Activated CD4-positive, alpha-beta T cell treated with anti-CD3 and anti-CD28 coated beads for 1 hour (primary cell): ENCODE measurements at places on chromosomes 5 and 9.

DNA sequence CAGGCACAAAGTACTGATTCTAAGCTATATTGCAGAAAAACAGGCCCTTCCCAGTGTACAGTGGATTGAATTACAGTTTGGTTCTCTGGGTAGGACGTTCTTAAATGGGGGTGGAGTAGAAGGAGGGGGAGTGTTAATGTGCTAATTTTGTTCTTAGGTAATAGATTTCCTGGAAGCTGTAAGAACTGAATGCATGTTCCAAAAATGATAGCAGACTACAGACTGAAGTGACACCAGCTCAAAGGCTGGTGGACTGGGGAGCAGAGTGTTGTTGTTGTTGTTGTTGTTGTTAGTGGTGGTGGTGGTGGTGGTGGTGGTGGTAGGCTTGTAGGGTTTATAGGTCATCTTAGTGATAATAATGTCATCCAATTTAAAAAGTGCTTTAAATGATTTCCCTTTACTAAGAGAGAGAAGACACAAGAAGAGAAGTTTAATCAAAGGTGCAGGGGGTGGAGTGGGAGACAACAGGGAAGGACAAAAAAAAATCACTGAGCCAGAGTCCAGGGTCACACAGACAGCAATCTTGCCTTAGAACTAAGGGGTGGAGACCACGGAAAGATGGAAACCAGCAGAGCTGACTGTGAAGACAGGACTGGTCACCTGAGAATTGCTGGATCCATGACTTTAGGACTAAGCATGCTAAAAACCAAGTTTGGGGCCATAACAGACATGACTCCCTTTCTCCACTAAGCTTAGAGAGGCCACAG lies 27.0 kb downstream of the TTLL11 start:
- DNase-seq = no peak

DNA sequence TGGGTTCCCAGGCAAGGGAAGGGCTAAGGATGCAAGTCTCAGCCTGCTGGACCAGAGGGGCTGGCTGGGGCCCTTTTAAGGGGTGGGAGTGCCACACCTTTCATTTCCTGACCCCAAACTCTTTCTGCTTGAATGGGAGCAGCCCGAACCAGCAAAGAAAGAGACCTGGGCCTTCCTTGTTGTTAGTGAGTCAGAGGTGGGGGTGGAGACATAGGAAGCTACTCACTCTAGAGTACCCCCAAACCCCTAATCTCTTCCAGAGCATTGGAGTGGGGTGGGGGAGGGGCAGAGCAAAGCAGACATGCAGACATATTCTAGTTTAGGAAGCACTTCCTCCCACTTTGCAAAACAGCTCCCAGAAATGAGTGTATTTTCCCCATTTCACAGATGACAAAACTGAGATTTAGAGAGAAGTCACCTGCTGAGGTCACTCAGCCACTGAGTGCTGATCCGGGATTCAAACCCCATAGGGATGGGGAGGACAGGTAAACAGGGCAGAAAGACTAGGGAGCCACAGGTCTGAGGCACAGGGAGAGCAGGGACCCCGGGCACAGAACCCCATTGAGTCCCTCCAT lies 6.0 kb upstream of the AQP3 start:
- no peak for DNase-seq

DNA sequence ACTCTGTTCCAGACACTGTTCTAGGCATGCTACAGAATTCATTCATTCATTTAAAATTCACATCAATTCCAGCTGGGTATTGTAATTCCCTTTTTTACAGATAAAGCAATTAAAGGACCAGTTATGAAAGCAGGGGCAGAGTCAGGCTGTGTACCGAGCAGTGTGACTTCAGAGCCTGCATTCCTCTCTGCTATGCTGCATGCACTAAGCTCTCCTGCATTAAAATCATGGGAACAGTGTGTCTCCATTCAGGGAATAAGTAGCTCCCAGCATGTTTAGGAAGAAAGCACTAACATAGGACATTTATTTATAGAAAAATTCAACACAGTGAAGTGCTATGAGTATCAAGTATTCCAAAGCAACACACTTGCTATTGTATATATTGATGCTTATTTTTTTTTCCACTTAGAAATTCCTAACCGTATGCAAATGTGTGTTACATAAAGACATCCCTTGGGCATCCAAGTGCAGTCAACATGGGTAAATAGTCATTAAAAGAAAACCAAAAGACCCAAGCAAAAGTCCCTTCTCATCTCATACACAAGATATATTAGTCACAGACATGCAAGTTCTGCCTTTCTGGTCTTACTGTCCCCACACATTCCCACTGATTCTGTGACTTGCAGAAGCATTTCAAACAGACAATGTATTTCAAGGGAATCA lies 173.7 kb downstream of the GABRB2 start:
- DNase-seq = no peak

GRCh38 chr5:149581192-149581861 lies at the start of gene ARHGEF37:
TSS of gene ARHGEF37 (plus strand) at chr5:149581498. CDS start at chr5:149597770, 16,272 bp downstream.
- peak; percentile 23 for DNase-seq

- DNase-seq = no peak
These were observed 151.6 kb downstream of the DENND1A start for GRCh38 chr9:123778232-123778902.

DNA sequence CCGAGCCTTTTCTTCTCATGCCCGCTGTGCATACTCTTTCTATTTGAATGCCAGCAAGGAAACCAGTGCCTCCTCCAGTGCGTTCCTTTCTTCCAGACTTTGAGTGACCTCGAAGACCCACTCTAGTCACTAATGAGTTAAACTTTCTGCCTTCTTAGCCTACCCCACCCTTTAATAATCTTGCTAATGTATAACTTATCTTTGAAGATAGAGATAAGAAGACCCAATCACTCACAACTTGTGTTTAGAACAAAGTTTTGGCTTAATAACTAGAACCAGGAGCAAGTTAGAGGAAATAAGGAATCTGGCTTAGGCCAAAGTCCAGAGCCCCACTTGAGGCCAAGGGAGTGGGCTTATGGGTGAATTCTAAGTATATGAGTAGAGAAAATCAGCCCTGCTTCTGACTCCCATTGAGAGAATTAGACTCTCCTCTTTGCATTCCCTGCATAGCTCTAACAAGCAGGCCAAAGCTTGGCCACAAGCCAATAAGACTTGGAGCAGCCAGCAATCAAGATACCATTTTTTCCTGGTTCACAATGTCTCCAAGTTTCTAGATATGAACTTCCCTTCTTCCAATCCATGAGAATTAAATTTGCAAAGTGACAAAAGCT lies 181.5 kb upstream of the PIK3R1 start:
- DNase-seq = no peak

GRCh38 chr9:21023861-21024260 lies 7.6 kb downstream of the HACD4 start:
- no peak for DNase-seq

GRCh38 chr5:179601871-179602625 lies 21.4 kb downstream of the HNRNPH1 start:
- DNase-seq = no peak

- DNase-seq = no peak
These were observed 6.6 kb downstream of the TRIO start for GRCh38 chr5:14149672-14150274.

DNA sequence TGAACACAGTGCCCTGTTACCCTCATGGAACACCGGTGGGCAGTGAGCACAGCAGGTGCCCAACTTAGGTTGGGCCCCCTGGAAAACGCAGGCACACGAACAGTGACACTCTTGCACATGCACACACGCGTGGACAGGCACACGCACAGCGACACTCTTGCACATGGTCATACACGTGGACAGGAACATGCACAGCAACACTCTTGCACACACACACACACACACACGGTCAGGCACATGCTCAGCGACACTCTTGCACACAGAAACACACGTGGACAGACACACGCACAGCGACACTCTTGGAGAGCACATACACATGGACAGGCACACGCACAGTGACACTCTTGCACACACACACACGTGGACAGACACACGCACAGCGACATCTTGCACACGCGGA lies 559.4 kb upstream of the ADAMTS16 start:
- no peak for DNase-seq

DNA sequence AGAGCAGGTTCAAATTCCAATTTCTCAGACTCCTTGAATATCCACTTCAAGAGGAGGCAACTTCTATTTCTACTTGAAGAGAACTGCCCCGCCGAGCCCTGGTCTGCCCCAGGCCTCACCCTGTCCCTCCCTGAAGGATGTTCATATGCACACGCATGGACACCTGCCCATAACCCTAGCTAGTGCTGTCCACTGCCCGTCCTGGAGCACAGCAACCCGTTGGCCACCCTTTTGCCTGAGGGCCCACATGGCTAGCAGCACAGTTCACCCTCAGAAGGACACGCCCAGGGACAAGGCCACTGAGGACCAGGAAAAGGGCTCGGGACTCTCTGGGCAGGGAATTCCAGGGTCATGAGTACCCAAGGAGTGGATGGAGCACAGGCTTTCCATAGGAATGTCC lies 63.6 kb downstream of the EGFLAM start:
- DNase-seq = no peak

- no peak for DNase-seq
These were observed 97.4 kb upstream of the CLINT1 start for GRCh38 chr5:157956271-157956885.

DNA sequence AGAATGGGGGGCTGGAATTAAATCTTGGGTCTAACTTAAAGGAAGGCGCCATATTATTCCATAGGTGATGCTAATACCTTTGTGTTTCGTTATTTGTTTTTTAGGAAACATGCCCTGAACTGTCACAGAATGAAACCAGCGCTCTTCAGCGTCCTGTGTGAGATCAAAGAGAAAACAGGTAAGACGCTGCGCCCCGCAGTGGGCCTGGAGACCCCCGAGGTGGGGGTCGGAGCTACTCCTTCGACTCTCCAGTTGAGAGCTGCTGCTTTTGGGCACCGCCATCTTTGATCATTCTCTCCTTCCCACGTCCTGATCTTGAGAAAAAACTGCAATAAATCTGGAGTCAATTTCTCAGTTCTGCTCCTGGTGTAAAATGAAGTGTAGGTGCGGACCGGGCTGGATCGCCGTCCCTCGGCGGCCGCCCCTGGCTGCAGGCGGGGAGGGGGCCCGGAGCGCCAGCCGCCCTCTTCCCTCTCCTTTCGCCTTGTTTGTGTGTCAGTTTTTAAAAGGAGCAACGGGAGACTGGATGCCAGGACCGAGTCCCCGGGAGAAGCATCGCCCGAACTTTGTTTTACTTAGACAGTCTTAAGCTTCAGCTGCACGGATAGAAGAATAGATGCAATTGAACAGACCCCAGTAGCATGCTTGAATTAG lies 1.4 kb downstream of the PBX3 start:
- DNase-seq = no peak

DNA sequence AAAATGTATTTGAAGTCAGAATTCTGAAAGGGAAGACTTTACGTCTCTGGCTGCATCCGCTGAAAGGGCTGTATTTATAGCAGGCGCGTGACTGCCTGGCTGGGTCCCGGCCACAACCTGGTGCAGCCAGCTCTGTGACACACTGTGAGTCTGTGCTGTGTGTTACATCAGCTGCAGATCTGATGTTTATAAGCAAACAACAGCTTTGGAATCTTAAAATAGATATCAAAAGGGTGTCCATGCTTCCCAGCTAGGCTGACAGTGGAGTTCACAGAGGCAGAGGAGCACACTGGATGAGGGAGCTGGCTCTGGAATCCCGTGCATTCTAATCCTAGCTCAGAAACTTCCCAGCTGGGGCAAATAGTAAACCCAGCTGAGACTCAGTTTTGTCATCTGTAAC lies 433.4 kb upstream of the BRINP1 start:
- no peak for DNase-seq

DNA sequence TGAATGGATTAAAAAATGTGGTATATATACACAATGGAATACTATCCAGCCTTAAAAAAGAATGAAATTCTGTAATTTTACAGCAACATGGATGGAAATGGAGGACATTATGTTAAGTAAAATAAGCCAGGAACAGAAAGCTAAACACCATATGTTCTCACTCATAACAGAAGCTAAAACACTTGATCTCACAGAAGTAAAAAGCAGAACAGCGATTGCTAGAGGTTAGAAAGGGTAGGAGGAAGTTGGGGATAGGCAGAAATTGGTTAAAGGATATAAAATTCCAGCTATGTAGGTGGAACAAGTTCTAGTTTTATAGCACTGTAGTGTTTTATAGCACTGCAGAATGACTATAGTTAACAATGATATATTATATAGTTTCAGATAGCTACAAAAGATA lies 15.8 kb downstream of the MARCHF3 start:
- no peak for DNase-seq

GRCh38 chr5:130995254-130995515 lies 169.9 kb downstream of the HINT1 start:
- no peak for DNase-seq

- peak; percentile 3 for DNase-seq
These were observed 75.7 kb downstream of the WNK2 start for GRCh38 chr9:93259490-93260262.

GRCh38 chr5:91090995-91091394 lies 292.1 kb downstream of the ARRDC3 start:
- DNase-seq = no peak

DNA sequence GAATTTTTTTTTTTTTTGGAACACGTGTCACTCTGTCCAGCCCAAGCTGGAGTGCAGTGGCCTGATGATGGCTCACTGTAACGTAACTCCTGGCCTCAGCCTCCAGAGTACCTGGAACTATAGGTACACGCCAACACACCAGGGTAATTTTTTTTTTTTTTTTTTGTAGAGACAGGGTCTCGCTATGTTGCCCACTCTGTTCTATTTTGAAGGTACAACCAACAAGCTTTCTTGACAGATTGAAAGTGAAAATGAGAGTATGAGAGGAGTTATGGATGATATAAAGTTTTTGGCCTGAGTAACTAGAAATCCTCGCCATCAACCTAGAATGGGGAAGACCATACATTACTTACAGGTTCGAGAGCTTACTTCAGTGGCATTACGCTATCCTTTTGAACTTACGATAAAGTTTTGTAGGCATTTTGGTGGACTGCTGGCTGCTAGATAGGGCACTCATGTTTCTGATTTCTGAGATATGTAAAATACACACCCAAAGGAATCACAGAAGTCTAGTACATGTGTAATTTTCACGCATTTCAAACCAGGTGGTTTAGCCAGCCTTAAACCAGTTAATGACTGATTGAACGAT lies 806 bp upstream of the CDC42SE2 start:
- DNase-seq = no peak
